ENCODE measurements at places on chromosomes 16 and 17.

DNA sequence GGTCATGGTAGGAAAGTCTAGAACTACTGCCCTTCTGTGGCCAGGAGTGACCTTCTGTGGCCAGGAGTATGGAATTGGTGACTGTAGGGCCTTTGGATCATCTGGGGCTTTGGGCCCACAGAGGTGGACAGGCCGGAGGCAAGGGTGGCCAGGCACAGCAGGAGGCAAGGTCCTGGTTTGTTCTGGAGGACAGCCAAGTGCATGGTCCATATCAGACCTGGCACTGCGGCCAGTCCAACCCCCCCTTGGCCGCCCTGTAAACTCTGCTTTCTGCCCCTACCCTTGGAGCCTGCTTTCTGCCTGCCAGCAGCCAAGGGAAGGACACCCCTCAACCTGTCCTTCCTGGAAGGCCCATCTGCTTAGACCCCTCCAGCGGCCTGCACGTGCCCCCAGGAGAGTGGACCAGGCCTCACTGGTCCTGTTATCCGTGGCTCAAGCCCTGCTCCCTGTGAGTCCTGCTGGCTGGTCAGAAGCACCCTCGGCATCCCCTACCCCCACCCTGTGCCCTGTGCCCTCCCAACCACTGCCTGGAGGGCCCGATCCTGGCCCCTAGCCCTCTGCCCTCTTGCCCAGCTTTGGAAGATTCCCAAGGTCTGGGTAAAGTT is 2.3 kb upstream of the DCXR start:
- no peak for DNase-seq

DNA sequence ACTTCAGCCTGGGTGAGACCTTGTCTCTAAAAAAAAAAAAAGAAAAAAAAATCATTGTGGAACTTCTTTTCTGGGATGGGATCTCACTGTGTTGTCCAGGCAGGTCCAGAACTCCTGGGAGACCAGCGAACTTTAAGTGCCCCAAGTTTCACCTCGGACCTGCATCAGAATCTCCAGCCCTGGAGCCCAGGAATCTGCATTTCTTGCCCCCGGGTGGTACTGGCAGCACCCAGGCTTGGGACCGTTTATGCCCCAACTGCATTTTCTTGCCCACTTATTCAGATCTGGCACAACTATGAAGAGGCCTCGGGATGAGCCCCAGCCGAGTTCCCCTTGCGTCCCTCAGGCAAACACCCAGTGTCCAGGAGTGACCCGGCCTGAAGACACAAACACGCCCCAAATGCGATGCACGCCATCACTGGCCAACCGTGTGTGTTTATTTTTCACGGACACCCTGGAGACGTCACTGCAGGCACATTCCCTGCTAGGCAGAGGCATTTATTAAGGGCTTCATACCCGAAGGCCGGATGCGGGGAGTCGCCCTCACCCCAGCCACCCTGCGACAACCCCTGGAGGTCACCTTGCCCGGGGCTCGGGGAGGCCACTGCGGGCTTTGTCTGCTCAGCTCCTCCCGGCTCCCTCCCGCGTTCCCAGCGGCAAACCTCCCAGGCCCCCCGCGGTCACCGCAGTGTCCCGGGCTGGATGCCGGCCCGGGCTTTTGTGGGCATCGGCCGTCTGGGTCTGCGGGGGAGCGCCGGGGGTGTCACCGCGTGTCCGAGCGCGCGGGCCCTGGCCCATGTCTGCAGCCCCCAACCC is 684 bp upstream of the SPIRE2 start:
- no peak for DNase-seq

- peak; percentile 42 for DNase-seq
Measured at GRCh38 chr16:11743308-11744074, 834 bp upstream of the TXNDC11 start.

GRCh38 chr16:79644971-79645667 is 44.6 kb upstream of the MAF start:
- no peak for DNase-seq

GRCh38 chr17:79258041-79258440 is 183.4 kb downstream of the ENGASE start:
- no peak for DNase-seq

DNA sequence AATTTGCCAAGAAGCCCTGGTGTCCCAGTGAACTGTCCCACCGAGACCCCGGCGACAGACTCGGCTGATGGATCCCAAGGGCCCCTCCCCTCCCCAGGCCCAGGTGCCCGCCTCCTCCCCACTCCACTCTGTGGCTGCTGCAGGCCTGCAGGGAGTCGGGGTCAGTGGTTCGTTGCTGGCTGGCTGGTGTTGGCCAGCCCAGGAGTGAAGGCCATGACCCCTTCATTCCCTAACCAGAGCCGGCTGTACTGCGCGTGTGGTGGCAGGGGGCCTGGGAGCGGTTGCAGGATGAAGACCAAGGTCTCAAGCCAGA is 9.2 kb upstream of the TBX2 start:
- DNase-seq, result no peak

Measured in activated CD4-positive, alpha-beta memory T cell treated with anti-CD3 and anti-CD28 coated beads, Interleukin-2, amount 10 ng/mL, durations not matched to agents 7 days and 5 days (primary cell).